Osteoblast (primary cell): ENCODE measurements at places on chromosomes 2 and 18.
A peak's percentile ranks its signal among the peaks of the same experiment; 100 is the strongest.

GRCh38 chr2:70340761-70341476 is 39.1 kb upstream of the FAM136A start:
- DNase-seq, result peak; percentile 86

DNA sequence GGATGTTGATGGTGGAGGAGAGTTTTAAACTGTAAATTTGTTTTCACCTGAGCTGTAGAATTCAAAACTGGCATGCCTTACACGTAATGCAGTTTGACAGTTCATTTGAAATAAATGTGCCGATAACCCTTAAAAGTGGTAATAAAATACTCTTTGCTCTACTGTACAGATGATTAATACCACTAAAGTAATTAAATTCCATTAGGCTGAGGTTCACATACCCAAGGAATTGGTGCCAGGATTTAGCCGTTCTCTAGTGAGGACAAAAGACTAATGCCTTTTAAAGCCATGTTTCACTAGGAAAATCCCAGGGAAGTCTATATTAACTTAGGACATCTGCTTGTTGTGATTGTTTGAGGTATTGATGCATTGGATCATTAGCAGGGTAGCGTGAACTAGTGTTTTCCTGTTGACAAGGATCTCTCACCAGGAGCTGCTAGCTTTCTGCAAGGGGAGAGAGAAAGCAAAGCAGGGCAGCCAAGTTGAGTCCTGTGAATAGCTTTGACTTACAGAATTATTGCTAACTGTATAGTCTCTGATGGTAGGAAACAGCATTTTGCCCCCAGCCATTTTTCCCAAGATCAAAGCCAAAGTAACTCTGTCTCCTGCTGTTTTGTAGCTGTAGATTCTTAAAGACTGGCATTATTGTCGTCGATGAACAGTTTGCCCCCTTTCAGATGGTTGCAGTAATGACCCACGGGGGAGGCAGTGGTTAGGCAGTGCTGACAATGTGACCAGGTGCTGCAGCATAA is 280.9 kb upstream of the FANCL start:
- no peak for DNase-seq

DNA sequence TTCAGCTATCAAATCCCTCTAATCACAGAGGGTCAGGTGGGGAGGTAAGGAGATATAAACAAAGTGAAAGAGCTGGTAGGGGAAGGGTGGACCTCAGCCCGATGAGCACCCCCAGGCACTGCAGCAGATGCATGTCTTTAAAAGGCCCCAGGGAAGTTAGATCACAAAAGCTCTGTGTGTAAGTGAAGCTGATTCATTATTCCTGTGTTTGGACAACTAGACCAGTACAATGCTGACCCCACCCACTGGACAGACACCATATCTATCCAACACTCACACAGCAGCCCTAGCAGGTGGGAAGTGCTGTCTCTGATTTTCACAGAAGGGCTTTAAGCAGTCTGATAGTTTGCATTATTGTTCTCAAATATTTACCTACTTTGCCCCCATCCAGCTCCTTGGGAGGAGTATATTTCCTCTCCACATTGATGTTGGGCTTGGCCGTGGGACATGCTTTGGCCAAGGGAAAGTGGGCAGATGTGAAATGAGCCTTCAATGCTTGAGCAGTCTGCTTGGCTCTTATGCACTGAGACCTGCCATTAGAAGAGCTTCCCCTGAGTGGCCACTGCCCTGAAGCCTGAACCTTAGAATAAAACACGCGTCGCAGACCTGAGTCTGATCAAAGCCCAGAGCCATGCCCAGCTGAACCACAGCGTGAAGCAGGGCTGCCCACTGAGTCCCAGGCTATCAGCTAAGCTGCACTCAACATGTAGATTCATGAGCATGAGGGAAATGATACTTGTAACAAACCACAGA is 111.4 kb downstream of the COPS8 start:
- DNase-seq, result peak; percentile 95

DNA sequence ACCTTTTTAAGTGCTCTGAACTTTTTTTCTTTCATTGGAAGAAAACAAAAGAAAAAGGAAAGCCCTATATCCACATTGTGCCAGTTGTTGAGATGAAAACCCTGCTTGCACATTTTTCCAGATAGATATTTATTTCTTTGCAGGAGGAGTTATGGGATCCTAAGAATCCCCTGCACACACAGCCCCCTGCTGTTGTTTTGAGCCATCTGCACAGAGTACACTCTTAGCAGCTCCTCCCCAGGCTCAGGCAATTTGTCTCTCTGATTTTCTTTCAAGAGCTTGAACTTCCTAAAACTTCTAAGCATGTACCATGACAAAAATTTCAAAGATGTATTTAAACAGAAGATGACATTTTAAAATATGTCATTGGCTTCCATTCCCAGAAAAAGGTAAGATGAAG is 436.9 kb downstream of the METTL4 start:
- no peak for DNase-seq

- peak; percentile 57 for DNase-seq
Observed at GRCh38 chr2:237934186-237934585, 32.6 kb upstream of the UBE2F start.

GRCh38 chr2:168635065-168635577 is 167.3 kb upstream of the NOSTRIN start:
- no peak for DNase-seq

GRCh38 chr2:222194669-222195068 is 104.1 kb downstream of the PAX3 start:
- DNase-seq, result no peak

GRCh38 chr2:64623242-64623850 is 30.4 kb downstream of the SERTAD2 start:
- DNase-seq, result no peak

DNA sequence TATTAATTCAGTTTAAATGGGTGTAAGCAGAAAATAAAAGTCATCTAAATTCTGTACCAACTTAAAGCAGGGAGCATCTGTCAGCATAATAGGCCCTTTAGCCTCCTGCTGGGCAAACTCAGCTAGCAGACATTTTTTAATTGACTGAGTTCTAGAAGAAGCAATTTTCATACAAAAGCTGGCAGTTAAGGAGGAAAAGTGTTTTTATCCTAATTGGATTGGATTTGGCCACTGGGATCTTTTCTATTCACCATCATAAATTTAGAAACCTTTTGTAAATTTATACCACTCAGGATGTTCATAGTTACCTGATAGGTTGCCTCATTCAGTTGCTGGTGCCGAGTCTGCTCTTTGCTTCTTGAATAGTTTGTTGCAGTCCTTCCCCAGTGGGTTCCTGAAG is 262.7 kb upstream of the FSIP2 start:
- DNase-seq, result peak; percentile 50

GRCh38 chr18:47179520-47179919 is 3.4 kb upstream of the IER3IP1 start:
- DNase-seq, result no peak

DNA sequence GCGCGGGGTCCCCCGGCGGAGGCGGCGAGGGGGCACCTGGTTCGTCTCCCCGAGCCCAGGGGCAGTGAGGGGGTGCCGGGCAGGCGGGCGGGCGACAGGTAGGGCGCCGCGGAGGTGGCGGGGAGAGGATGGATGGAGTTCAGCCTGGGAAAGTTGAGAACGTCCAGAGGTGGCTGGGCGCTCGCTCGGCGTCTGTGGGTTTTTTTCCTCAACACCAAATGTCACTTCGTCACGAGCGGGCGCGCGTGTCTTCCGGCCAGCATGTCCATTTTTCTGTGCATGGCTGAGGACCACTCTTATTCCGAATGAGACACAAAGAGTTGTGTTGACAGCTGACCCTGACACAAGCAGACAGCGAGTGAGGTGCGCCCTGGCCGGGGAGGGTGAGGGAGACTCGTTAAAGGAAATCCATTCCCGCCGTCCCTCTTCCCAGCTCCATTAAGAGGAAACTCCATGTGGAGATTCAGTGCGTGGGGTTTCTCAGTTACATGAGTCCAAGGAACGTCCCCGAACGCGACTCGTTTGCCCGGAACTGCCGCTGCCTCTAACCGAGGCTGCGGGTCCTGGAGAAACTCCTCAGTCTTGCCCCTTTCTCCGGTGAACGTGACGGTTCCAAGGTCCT is 859 bp downstream of the GREB1L start:
- DNase-seq, result no peak

DNA sequence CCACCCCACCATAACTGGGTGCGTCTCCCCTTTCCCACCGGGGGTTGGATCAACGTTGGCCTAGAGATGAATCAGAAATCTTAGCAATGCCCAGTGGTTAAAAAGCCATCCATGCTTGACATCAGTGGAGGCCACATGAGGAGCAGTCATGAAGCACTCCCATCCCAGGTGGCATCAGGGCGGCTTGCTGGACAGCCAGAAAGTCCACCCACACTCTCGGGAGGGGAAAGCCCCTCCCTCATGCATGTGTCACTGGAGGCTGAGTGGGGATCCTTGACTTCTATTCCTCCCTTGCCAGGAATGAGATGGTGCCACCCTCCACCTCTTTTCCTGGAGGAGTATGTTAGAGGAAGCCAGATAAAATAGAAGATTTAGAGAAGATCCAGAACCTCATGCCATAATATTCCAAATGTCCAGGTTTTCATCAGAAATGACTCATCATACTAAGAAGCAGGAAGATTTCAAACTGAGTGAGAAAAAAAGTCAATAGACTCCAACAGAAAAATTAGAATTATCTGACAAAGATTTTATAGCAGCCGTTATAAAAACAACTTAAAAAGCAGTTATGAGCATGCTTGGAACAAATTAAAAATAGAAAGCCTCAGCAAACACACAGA is 507.1 kb upstream of the ID2 start:
- peak; percentile 80 for DNase-seq

DNA sequence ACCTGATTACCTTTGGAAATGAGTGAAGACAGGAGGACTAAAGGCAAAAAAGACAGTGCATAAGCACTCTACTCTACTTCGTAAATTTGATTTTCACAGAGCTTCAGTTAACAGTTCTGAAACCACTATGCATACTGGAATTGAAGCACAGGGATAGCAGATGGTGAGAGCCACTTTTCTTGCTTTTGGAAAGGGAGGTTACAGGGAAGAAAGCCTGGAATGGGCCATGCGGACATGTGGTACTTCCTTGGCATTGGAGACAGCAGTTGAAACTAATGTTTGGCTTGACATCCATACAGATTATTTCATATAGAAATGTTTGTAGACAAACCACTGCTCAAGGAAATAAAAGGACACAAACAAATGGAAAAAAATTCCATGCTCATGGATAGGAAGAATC is 585.6 kb upstream of the RAB6C start:
- DNase-seq, result no peak

DNA sequence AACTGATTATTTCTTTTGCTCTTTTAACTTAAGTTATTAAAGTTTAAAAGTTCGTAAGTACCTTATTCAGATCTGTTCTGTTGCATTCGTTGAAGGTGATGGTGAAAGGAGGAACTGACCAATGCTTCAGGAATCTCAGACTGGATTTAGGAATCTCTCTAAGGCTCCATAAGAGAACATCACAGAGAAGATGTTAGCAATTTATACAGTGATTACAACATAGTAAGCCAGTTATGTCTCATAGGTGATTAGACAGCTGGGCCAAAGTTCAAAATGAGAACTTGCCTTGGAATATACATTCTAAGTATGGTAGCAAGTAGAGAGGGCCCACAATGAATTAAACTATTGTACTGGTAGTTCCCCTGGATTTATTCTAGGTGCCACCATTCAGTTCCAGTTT is 3.2 kb downstream of the MARS2 start:
- DNase-seq, result peak; percentile 69

GRCh38 chr18:38606841-38607240 is 1041.2 kb upstream of the CELF4 start:
- DNase-seq, result no peak

DNA sequence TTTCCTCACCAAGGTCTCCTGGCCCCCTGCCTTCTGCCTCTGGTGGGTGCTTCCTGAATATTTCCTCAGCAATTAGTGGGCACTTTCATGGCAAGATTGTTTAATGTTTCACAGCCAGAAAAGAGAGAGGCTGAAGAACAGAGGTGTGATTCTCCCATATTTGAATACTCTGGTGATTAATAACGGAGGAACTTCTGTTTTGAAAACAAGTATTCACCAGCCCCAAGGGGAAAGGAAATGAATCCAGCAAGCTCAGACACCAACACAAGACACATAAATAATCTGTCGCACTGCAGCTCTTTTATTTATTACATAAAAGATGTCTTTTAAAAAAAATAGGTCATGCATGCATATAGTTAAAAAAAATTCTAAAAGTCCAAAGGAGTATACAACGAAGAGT is 57.7 kb downstream of the MRPL35 start:
- DNase-seq, result no peak

DNA sequence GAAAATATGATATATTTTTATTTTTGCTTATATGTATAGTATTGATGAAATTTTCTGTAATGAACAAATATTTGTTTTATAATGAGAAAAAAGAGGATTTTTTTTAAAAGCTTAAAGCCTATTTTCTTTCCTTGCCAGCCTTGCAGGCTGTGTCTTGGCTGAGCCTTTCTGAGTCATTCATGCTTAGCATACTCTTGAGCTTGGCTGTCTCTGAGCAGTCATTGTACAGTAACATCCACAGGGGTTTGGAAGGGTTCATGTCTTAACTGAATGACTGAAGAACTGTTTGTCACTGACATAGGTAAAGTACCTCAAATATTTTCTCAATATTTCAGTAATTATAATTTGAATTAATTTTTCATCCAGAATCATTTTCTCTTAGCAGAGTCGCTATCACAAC is 49.3 kb downstream of the GPR39 start:
- DNase-seq, result no peak

DNA sequence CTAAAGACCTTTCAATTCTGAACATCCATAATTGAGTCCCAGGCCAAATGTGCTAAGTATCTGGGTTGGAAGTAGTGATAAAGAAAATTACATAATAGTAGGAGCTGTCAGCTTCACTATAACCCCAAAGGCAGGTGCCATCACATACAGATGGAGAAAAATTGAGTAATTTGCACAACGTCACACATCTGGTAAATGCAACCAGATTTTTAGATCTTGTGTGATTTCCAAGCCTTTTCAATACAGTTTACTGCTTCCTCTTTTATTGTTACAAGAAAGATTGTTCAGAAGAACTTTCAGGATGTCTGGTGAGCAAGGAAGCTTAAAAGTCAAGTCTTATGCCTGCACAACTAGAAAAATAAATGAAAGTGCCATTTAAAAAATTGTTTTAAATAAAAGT is 62.3 kb downstream of the UBE2E3 start:
- DNase-seq, result no peak

GRCh38 chr18:48314690-48315089 is 94.5 kb downstream of the ZBTB7C start:
- no peak for DNase-seq

GRCh38 chr2:143668234-143668633 is 539.0 kb downstream of the ARHGAP15 start:
- DNase-seq, result no peak

DNA sequence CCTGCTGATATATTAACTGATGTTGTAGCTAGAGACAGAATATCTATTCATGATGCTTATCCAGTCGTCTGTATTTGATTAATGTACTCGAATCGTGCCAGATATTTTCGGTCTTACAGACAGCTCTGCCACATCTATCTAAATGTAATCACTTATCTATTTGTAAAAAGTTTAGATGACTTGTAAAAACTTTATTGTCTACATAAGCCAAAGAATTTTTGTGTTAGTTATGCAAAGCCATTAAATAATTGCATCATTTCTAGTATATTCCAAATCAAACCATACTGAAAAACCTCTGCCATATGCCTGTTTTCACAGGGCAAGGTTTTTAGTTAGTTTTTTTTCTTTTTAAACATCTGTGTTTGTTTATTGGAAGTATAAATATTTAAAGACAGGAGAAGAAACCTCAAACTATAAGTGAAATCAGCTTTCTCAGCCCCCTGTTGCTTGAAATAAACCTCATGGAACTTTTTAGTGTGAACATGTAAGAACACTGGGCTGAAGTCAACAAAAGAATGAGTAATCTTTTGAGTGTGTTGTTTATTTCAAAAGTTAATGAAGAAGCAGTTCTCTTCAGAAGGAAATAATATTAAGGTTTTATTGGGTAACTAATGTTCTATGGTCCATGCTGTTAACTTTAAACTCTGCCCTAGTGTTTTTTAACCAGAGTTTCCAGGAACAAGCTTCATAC is 657.6 kb upstream of the SYT4 start:
- DNase-seq, result no peak
